ENCODE measurements at places on chromosomes 2 and 18.

- no peak for DNase-seq
Observed at GRCh38 chr2:215452725-215453124, 16.9 kb upstream of the FN1 start.

GRCh38 chr2:230090967-230091366 lies 22.2 kb upstream of the SLC16A14 start:
- no peak for DNase-seq

GRCh38 chr2:193463011-193463410 lies 1268.3 kb upstream of the TMEFF2 start:
- DNase-seq = no peak

- DNase-seq = no peak
Observed at GRCh38 chr18:22114526-22115321, 54.7 kb upstream of the GATA6 start.

DNA sequence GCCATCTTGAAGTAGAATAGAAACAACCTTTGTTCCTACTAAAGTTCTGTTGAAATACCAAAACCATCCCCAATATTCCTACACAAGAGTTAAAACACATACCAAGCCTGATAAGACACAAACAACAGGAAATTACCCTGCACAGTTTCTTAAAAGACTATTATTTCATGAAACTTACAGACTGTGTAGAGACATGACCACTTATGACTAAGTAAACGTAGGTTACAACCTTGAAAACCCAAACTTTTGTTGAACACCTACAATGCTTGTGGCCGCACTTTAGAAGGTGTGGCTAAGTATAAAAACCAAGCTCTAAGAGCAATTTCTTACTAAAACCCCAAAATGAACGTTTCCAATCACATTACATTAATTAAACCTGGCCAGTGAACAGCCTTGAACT lies 2.0 kb downstream of the SMAD2 start:
- no peak for DNase-seq

DNA sequence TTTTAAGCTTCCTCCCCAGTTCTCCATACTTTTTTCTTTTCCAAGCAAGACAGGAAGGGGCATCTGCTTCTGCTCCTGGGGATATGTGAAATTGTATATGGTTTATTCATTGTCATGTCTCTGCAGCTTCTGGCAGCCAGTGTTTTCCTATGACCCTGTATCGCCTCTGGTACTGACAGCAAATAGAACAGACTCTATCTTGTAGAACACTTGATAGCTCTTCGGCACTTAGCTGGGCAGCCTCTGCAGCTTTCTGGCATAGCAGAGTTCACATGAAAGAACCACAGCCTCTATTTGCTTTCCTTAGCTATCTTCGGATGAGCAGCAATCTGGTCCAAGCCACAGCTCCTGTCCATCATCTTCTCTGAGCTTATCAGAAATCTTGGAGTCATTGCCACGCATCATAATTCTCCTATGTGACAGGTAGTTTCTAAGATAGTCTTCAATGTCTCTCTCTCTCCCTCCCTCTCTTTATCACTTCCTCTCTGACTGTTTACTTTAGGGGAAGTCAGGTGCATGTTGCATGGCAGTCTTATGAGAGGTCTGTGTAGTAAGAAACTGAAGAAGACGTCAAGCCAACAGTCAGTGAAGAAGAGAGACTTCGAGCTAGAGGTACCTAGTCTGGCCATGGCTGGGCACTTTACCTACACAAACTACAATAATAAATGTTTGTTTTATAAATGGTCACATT lies 627.7 kb upstream of the CDH2 start:
- no peak for DNase-seq

DNA sequence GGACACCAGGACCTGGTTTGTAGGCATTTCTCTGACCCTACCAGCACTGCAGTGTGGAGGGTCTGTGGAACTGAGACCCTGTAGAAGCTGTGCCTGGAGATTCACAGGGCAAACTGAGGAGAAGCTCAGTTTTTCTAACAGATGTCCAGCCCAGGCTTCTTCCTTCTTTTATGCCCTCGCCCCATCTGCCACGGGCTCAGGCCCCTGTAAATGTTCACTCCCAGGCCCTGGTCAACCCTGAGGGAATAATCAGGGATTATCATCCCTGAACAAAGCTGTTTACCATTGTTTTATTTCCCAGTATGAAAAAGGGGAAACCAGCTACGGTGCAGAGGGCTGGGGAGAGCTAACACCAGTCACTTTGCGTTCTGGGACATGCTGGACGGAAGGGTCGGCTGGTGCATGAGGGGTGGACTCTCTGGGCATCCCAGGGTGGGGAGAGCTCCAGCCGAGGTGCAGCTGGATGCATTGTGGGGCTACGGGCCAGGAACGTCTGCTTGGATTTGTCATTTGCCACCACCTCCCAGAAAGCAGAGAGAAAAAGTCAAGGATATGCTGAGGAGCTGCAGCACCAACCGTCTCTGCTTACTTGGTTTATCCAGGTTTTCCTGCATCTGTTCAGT lies 183.8 kb downstream of the TFCP2L1 start:
- no peak for DNase-seq

GRCh38 chr18:76432970-76433767 lies 61.9 kb downstream of the ZNF516 start:
- no peak for DNase-seq

DNA sequence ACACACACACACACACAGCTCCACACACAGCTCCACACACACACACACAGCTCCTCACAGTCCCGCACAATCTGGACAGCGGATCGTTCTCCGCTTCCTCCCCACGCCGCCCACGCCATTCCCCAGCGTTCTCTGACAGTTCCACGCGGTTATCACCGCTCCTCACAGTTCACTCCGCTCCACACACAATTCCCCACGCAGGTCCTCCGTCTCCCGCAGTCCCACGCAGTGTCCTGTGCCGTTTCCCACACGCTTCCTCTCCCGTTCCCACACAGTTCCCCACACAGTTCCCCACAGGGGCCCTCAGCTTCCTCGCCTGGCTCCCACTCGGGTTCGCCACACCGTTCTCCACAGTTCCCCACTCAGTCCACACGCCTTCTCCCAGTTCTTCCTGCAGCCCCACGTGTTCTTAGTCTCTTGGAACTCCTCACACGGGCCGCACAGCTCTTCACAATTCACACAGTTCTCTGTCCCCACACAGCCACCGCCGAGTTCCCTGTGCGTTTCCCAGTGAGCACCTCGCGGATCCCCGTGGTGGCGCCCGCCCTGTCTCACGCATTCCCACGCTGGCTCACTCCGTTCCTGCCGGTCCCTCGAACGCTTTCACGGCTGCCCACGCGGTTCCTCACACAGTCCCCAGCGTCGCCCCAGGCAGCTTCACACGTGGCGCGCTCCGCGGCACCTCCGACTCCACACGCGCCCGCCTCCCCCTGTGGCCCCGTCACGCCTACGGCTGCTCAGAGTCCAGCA lies 38.4 kb downstream of the KIF1A start:
- DNase-seq = no peak

DNA sequence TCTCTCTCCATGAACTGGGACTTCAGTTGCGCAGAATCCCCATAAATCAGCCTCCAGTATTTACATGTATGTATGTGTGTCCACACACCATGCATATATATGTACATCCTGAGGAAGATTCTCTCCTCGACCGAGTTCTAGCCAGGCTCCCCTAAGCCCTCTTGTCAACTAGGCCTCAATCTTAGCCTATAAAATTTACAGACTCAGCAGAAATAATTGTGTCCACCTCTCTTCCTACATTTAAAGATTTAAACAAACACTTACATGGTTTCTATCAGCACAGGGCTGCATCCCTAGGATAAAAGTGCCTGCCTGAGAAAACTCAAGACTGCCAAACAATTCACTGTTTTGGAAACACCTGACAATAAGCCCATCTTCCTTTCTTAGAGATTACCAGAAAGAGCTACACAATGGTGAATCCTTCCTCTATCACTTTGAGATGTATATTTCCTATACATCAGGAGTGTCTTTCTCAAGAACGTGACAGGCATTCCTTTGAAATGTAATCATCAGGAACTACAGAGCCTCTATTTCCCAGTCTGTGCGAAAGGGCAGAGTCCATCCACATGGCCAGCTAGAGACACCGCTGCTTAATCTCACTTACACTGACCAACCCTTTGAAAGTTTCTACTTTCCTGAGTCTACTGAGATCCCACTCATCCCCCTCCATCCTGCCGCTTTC lies 39.5 kb downstream of the ZNF519 start:
- no peak for DNase-seq

DNA sequence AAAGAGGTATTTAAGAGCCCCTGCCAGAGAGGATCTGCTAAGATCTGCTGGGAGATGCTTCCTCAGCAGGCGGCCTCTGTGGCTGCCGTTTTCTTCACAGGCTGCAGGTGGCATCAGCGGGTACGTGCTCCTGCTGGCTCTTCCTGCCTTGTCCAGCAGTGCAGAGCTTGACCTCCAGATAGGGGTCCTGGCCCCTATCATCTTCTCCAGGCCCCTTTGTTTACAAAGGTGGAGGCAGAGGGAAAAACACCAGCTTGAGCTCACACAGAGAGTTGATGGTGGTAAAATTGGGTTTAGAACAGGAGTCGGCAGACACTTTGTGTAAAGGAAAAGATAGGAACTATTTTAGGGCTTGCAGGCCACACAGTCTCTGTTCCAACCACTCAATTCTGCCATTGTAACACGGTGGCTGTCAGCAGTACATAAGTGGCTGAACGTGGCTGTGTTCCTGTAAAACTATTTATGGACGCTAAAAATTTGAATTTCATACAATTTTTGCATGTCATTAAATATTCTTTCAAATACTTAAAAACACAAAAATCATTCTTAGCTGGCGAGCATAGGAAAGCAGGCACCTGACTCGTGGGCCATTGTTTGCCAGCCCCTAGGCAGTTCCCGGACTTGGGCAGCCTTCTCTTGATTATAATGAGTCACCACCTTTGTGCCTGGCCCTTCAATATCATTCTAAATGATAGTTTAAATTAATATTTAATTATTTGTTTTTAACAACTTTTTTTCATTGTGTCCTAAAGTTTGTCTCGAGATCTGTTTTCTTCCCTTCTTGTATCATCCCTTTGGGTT lies 98.2 kb upstream of the B3GNT7 start:
- DNase-seq = no peak

GRCh38 chr2:9403924-9404323 lies 19.4 kb downstream of the ITGB1BP1 start:
- DNase-seq = no peak

DNA sequence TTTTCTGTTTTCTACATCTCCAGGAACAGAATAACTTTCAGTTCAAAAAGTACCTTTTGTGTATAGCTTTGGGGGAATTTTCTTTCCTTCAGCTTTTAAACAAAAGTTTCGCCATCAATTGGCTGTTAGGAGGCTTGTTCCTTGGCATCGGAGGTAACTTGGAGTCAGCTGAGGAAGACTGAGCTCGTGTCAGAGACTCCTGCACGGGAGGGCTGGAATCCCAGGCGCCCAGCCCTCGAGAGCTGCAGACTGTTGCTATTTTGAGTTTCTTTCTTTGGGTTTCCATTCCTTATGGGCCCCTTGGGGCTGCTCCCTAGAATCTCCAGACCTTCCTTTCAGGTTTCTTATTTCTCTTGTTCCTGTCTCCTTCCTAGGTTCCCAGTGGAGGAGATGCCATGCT lies 8.1 kb downstream of the EMILIN2 start:
- no peak for DNase-seq

GRCh38 chr2:57602733-57603132 lies 443.9 kb upstream of the VRK2 start:
- no peak for DNase-seq

GRCh38 chr18:46663539-46663938 lies 6.5 kb upstream of the LOXHD1 start:
- DNase-seq = no peak

GRCh38 chr2:223954401-223954800 lies 2.9 kb upstream of the MRPL44 start:
- DNase-seq = no peak

- DNase-seq = peak; percentile 50
Observed at GRCh38 chr18:904218-905090, at the start of gene ADCYAP1. Gene ADCYAP1 (plus strand): TSS chr18:904871. CDS start chr18:905387, 516 bp downstream.
